IMR-90 (cell line): ENCODE measurements at places on chromosomes 13 and 19. TPM values are rescaled to one million over a fixed set of nuclear protein-coding genes. Genes with fewer than 3 reads are reported as not detected.

GRCh38 chr13:21060338-21061028, 903 bp downstream of the LATS2 start:
- no peak for DNase-seq

DNA sequence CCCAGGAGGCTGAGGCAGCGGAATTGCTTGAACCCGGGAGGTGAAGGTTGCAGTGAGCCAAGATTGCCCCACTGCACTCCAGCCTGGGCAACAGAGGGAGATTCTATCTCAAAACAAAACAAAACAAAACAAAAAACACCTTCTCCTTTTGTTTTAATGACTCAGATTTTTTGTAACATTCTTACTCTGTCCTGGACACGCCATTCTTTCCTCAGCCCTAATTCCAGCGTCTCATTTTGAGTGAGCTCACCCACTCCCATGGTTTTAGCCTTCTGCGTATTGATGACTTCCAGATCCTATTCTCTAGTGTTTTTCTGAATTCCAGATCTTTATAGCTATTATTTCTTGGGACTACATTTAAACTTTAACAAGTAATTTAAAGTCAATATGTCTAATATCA, 326.3 kb downstream of the MYO16 start:
- no peak for DNase-seq

GRCh38 chr13:39224671-39225240, 186.5 kb downstream of the NHLRC3 start:
- DNase-seq = no peak

- DNase-seq = no peak
These were observed 512 bp downstream of the MED4 start for GRCh38 chr13:48094404-48094780.

DNA sequence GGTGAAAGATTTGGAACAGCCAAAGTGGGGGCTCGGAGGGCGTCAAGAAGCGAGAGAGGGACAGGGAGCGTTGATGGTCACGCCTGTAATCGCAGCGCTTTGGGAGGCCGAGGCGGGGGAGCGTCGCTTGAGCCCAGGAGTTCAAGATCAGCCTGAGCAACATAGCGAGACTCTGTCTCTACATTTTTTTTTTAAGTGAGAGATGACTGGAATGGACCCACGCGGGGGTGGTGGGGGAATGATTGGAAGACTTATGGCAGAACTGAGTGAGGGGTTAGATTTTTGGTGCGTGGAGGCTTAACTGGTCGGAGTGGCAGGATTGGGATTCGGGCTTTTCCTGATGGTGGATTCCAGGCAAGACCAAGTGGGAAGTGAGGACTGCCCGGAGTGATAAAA, 725 bp downstream of the PSMD8 start:
- DNase-seq = peak; percentile 11

GRCh38 chr13:95834134-95834765, 157.3 kb downstream of the DNAJC3 start:
- DNase-seq = peak; percentile 57

- no peak for DNase-seq
These were observed 433.0 kb downstream of the TSHZ3 start for GRCh38 chr19:30916238-30916637.

DNA sequence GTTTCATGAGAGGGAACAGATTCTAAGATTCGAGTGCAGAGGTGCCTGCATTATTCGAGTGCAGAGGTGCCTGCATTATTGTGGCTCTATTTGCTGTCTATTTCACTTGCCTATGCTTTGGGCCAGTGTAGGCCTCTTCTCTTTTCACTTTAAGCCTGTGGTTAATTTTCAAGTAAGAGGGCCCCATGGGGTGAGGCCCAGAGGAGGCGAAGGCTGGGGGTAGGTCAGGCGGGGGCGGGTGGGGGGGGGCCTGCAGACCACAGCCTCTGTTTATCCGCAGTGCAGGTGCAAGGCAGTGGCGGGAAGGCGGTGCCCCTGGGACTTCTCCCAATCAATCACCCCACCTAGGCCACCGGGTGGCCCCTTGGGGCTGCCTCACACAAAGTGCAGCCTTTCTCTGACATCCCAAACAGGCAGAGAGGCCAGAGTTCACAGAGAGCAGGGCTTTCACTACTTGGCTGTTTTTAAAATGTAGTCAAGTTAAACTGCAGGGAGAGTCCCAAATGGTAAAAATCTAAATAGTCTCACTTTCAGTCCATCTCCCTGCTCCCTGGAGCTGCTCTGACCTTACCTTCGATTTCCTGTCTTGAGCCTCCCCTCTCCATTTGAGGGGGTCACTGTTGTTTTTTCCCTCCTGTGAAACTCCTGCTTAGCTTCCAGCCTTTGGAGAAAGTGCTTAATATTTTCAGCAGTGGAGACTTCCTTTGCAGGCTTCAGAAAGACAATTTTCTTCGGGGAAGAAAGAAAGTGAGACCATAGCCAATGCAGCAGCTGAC, 249.0 kb downstream of the DLEU7 start:
- DNase-seq = no peak

DNA sequence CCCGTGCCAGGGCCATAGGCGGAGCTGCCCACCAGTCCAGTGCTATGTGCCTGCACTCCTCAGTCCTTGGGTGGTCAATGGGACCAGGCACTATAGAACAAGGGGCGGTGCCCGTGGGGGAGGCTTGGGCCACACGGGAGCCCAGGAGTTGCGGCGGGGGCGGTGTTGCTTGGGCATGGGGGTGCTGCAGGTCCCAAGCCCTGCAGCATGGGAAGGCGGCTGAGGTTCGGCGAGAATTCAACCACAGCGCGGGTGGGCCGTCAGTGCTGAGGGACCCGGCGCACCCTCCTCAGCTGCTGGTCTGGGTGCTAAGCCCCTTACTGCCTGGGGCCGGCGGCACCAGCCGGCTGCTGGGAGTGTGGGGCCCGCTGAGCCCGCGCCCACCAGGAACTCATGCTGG, 242.2 kb upstream of the SGCG start:
- no peak for DNase-seq

- DNase-seq = no peak
These were observed at the start of gene TMPRSS9 for GRCh38 chr19:2359992-2360685. TSS of gene TMPRSS9 (plus strand) at chr19:2360265. CDS start at chr19:2389786, 29,521 bp downstream.

GRCh38 chr13:44507639-44508038, 68.5 kb downstream of the TSC22D1 start:
- DNase-seq = no peak

GRCh38 chr13:19810996-19811881, 28.5 kb upstream of the PSPC1 start:
- DNase-seq = peak; percentile 22

DNA sequence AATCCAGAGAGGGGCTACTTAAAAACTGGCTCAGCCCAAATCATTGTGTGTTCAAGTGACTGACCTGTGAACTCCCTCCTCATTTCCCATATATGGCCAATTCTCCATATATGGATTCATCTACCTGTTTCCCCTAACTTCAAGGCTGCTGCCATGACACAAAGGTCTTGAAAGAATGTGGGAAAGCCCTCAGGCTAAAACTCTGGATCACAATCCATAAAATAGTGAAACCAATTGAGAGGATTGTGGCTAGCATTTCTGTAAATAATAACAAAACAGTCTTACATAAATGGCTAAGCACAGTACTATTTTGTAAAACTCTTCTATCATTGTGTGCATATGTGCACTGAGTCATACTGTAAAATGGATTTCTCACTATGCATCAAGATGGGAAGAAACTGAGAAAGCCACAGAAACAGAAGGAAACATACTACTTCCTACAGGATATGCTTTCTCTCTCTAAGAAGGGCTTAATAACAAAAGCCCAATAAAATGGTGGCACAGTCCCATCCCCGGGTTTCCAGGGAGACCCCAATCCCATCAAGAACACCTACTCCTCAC, 80.5 kb downstream of the FOXO1 start:
- DNase-seq = no peak

GRCh38 chr19:38869836-38870607, 8.1 kb downstream of the RINL start:
- DNase-seq = peak; percentile 45

GRCh38 chr19:50000841-50001557, 24.2 kb downstream of the VRK3 start:
- DNase-seq = no peak

DNA sequence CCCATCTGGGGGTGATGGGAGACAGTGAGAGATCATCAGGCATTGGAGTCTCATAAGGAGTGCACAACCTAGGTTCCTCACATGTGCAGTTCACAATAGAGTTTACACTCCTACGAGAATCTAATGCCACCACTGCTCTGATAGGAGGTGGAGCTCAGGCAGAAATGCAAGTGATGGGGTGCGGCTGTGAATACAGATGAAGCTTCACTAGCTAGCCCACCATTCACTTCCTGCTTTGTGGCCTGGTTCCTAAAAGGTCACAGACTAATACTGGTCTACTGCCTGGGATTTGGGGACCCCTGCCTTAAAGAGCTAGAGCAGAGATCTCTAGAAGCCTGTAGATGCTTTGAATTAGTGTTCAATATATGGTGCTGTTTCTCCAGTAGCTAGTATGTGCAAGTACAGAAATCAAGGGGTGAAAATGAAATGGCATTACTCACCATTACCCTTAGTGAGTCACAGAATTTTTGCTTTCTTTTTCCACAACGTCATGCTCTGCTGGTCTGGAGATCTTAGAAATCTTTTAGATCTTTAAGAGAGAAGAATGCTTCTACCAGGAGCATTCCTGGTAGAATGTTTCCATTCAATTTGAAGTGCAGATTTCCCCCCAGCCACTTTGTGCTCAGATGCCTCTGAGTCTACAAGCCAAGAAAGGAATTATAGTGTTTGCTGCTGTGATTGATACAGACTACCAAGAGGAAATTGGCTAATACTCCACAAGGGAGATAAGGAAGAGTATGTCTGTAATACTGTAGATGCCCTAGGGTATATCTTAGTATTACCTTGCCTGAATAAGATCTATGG, 2301.2 kb downstream of the PCDH9 start:
- DNase-seq = peak; percentile 86

GRCh38 chr13:110531671-110532083, 29.8 kb downstream of the RAB20 start:
- DNase-seq = no peak

GRCh38 chr13:48801255-48801654, 147.5 kb downstream of the CYSLTR2 start:
- DNase-seq = peak; percentile 81

GRCh38 chr13:113816946-113817859, 46.7 kb downstream of the GAS6 start:
- DNase-seq = peak; percentile 83

DNA sequence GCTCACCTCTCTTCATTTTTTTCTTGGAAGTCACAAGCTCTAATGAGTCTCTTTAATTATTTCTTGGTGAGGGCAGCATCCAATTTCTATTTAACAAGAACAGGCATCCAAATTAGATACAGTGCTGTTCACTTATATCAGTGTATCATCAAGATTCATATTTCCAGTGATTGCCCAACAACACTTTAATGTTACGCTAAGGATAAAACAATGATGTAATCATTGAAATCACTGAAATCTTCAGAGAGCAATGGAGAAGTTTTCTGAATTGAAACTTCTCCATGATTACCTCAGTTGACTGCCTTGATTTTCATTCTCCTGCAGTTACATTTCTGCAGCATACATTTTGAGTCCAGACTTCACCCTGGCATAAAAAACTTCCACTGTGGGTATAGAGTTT, 17.1 kb upstream of the LRCH1 start:
- DNase-seq = peak; percentile 10

- DNase-seq = no peak
These were observed 479.2 kb downstream of the LIG4 start for GRCh38 chr13:107736170-107736569.

- DNase-seq = no peak
These were observed 571.6 kb downstream of the TBC1D4 start for GRCh38 chr13:74910415-74910814.

- no peak for DNase-seq
These were observed 1.7 kb downstream of the SELENOW start for GRCh38 chr19:47780215-47780551.

DNA sequence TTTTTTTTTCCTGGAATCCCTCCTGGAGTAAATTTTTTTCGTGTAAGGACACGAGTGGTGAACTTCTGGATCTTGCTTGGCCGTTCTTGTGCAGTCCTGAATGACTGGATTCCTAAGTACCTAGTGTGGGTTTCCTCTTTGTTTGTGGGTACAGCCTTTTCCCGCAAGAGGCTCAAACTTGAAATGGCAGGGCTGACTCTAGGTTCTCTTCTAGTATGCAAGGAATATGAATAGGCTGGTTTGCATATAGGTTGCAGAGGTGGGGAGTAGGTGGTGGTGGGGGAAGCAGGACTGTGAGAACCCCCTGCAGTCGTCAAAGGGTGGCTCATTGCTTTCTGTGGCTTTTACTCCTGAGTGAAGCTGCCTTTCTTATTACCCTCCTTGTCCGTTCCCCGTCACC, 13.6 kb downstream of the UBAC2 start:
- no peak for DNase-seq

F7 gene
- total RNA-seq = under 0.01 TPM in 1 of 2 replicates, not detected in the other

NLRP9 gene
- total RNA-seq = not detected in 2 replicates

SLC1A6 gene
- total RNA-seq = not detected in 2 replicates

ARHGEF7 gene
- 44.4 and 59.0 TPM in 2 replicates for total RNA-seq

IZUMO2 gene
- total RNA-seq = not detected in 2 replicates

ZNF582 gene
- 1.7 and 1.8 TPM in 2 replicates for total RNA-seq

HIPK4 gene
- total RNA-seq = 0.18 and 0.28 TPM in 2 replicates

ZNF570 gene
- 8.1 and 9.3 TPM in 2 replicates for total RNA-seq

CYP2F1 gene
- not detected in 2 replicates for total RNA-seq
